ENCODE measurements at places on chromosomes 4 and X.
A peak's percentile ranks its signal among the peaks of the same experiment; 100 is the strongest.

GRCh38 chr4:145735347-145735675 is 55.4 kb downstream of the C4orf51 start:
- DNase-seq: peak; percentile 100

GRCh38 chr4:6856391-6856790 is 53.2 kb upstream of the TBC1D14 start:
- no peak for DNase-seq

- no peak for DNase-seq
These were observed 534.1 kb upstream of the GALNTL6 start for GRCh38 chr4:171279131-171279530.

DNA sequence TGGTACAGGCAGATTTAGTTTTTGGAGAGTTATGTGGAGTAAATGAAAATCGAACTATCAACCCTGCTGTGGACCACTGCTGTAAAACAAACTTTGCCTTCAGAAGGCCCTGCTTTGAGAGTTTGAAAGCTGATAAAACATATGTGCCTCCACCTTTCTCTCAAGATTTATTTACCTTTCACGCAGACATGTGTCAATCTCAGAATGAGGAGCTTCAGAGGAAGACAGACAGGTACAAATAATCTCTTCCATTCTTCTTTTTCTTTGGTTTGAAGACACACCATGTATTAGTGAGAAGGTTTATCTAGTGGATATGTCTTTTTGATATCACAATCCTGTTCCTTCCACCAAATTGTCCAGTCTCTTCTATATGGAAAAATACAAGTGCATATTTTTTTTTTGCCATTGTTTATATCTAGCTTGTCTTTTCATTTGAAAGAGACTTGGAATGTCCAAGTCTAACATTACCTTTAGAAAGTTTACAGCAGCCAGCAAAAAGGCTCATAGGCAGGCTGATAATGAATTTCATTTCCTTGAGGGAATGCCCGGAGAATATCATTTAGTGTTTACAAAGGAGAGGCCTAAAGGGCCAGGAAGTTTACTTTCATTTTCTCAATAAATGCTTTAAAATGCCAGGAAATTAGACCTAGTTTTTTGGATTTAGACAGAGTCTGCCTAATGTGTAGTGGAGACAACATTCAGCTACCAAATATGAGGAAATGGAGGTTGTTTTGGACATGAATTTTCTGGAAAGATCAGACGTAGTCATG is 18.6 kb downstream of the AFM start:
- DNase-seq: no peak

DNA sequence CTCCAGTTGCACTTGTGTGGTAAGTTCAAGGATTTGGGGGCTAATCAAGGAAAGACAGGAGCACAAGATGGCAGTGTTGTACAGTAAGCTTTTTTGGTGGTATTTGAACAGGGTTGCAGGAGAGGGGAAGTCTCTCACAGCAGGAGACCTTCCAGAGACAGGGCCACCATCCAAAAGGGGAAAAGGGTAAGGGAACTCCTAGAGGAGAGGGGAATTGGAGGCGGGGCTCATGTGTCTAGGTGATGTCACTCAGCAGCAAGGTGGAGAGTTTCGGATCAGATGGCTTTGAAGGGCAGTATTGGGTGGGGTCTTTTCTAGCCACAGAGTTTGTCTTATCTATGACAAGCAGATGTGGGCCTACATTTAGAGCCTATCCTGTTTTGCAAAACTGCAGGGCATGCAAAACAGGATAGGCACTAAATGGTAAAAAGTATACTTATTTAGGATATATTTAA is 13.4 kb upstream of the RNF175 start:
- DNase-seq: no peak

DNA sequence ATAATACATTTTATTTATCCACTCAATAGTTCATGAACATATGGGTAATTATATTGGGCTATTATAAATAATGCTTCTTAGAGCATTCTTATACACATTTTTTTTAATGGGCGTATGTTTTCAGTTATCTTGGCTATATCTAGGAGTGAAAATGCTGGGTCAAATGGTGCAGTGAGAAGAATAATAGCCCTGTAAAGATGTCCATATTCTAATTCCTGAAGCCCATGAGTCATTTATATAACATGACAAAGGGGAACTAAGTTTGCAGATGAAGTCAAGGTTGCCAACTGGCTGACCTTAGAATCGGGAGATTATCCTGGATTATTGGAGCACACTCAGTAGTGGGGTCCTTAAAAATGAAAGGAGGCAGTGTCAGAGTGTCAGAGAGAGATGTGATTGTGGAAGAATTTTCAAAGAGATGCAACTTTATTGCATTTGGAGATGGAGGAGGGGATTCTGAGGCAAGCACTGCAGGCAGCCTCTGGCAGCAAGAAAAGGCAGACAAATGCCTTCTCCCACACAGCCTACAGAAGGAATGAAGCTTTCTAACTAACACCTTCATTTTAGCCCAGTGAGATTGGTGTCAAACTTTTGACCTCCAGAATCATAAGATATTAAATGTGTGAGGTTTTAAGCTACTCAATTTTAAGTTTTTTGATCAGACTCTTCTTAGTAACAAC is 106.1 kb upstream of the HS3ST1 start:
- DNase-seq: no peak

- no peak for DNase-seq
These were observed 1.3 kb downstream of the HTR2C start for GRCh38 chrX:114584983-114585842.

DNA sequence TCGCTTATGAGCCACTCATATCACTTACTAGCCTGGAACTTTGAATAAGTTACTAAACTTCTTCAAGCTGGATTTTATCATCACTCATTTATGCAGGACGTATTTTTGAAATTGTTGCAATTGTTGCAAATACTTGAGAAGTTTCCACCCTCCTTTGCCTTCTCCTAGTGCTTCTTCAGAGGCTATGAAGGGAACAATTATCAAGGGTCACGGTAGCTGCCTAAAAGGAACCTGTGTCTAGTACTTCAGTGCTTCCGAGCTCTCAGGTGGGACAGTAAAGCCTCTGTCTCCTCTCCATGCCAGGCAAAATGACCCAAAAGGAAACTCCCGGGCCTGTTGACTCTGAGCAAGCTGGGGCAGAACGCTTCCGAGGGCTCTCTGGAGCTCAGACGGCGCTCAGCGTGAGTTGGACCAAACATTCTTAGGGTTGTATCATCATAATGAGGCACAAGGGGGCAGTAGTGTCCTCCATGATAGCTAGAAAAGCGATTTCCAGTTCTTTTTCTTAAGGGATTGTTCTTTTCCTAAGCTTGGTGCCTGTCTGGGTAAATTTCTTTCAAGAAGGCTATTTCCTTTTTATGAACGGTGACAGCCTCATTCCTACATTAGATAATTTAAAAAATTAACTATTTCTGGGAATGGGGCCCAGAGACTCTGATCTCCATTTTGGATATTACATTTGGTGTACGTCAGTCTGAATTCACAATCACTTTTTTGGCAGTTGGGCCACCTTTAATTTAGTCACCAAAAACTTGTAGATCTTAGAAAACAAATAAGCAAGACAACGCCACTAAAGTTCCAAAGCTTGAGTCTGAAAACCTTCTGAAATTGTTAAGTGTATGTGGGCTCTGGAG is 73.1 kb downstream of the PACRGL start:
- peak; percentile 50 for DNase-seq

GRCh38 chr4:127203562-127204200 is 429.1 kb upstream of the INTU start:
- peak; percentile 86 for DNase-seq

- DNase-seq: no peak
These were observed 61.3 kb downstream of the ANTXR2 start for GRCh38 chr4:80011636-80012236.

- no peak for DNase-seq
These were observed 167.6 kb upstream of the CXorf66 start for GRCh38 chrX:140132937-140133336.

DNA sequence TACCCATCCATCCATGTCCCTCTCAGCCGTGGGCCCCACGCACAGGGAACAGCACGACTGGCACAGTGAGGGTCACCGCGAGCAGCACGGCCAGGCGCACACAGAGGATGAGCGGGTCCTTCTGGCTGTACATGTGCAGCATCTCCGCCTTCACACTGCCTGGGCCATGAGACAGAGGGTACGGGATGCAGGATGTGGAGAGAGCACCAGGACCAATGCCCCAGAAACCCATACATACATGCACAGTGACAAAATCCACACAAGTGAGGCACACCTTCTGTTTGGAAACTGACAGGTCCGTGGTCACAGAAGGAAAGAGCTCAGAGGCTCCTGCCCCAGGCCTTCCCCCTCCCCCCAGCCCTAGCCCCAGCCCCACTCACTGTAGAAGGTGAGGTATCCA is 9.5 kb downstream of the SLC38A5 start:
- DNase-seq: no peak

GRCh38 chr4:38163216-38164006 is 203.2 kb downstream of the PTTG2 start:
- DNase-seq: peak; percentile 83

DNA sequence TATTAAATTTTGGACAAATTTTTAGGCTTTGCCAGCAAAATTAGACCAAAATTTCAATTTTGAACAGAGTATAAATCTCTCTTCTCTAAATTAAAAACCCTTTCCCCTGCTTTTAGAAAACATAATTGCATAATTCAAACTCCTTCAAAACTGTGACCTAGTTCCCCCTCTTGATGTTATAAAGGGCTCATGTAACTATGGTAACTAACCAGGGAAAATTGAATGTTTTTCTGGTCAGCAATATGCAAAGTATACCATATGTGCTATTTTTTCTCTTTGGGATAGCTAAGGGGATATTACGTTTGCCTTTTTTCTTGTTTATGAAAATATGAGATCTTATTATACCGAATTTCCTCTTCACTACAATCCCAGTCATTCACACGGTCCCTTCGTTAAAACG is 5.1 kb upstream of the ING2 start:
- no peak for DNase-seq

- DNase-seq: peak; percentile 50
These were observed 24.6 kb upstream of the WWC2 start for GRCh38 chr4:183074288-183074990.

DNA sequence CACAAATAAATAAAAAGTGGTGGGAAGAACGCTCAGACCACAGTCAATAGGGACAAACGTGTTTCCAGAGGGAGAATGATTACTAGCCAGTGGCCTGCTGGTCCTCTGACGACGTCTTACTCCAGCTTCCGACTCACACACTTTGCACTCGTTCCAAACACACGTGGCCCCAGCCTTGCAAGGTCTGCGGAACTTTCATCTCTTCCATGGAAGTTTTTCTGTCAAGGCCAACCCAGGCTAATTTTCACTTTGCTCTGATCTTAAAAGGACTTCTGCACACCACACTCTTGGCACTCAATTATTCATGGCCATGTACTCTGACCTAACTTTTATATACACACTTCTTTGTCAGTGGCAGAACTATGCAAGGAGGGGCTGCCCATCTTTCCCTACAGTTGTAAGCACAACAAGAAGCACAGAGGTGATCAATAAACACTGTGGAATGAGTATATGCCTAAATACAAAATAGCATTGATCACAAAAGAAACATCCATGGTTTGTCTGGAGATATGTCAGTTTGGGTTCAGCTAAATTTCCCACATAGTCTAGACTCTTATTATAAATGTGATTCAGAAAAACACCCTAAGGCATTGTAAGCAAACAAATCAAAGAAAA is 69.4 kb downstream of the STX18 start:
- no peak for DNase-seq

DNA sequence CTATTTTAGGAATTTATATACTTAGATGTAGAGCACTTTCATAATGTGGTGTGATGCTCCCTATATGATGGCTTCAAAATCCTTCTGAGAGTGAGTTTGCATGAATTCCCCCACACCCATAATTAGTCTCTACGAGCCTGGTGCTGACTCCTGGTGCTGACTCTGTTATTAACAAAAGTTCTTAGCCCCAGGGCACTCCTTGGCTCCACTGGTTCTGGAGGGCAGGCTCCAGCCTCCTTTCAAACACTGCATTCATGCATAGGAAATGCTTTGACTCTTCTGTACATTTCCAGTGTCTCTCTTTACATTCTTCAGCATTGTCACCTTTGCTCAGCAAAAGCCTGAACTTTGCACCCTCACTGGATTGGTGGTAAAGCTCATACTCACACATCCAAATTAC is 64.0 kb downstream of the LNX1 start:
- DNase-seq: no peak

DNA sequence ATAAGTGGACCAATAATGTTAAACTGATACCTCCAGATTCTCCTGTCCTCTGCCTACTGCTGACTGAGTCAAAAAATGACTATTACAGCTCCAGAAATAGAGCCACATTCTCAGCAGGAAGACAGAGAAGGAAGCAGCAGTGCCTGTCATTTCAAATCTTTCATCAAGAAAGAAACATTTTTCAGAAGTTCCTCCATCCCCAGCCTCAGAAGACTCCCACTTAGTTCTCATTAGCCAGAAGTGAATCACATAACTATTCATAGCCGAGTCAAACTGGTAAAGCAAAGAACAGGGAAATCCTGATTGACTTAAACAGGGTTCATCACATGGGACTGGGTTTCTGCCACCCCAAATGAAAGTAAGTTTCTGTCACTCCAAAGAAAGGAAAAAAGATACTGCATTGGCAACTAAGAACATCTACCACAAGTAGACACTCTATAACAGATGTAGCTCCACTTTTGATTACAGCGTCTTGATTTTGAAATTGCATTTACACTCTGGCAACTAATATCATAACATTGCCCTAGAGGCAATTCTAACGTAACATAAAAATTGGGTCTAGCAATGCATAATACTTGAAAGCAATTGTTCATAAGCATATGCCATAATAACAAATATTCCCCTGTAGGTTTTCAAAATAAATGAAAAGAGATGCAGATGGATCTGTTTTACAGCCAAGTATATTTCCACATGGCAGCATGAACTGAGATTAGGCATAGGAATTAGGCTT is 599.8 kb downstream of the GALNTL6 start:
- no peak for DNase-seq

GRCh38 chrX:69019073-69019890 is 146.0 kb downstream of the PJA1 start:
- DNase-seq: no peak

GRCh38 chr4:159698336-159698735 is 595.5 kb downstream of the RAPGEF2 start:
- no peak for DNase-seq

DNA sequence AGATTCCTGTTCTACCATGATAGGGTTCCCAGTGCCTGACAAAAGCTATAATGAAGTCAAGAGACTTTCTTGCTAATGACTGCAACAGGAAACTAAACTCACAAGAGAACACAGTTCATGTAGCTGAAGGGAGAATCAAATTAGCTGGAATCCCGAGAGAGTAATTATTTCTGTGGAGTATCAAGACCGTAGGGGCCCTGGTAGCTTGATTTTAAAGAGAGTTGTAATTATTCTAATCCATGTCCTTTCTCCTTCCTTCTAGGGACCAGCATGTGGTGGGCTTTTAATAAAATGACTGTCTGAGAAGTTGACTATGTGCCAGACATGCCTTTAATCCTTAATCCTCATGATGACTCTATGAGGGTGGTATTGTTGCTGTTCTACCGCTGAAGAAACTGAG is 1.7 kb upstream of the TRPC5OS start:
- DNase-seq: no peak

All from kidney glomerular epithelial cell (primary cell).